ENCODE measurements at places on chromosomes 2 and 18.

DNA sequence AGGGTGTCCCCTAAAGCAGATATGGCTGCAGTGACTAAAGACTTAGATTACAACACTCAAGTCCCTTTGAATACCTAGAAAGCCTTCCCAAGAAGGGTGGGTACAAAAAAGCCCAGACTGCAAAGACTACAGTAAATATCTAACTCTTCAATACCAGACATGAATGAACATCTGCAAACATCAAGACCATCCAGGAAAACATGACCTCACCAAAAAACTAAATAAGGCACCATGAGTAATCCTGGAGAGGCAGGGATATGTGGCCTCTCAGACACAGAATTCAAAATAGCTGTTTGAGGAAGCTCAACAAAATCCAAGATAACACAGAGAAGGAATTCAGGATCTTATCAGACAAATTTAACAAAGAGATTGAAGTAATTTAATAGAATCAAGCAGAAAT, 138.2 kb upstream of the OTOS start:
- DNase-seq: no peak

- DNase-seq: no peak
Measured at GRCh38 chr18:75135158-75135725, 73.7 kb downstream of the PTGR3 start.

GRCh38 chr2:237964578-237965404, 2.0 kb upstream of the UBE2F start:
- no peak for DNase-seq

GRCh38 chr2:19979932-19980331, 10.0 kb downstream of the WDR35 start:
- DNase-seq: no peak

DNA sequence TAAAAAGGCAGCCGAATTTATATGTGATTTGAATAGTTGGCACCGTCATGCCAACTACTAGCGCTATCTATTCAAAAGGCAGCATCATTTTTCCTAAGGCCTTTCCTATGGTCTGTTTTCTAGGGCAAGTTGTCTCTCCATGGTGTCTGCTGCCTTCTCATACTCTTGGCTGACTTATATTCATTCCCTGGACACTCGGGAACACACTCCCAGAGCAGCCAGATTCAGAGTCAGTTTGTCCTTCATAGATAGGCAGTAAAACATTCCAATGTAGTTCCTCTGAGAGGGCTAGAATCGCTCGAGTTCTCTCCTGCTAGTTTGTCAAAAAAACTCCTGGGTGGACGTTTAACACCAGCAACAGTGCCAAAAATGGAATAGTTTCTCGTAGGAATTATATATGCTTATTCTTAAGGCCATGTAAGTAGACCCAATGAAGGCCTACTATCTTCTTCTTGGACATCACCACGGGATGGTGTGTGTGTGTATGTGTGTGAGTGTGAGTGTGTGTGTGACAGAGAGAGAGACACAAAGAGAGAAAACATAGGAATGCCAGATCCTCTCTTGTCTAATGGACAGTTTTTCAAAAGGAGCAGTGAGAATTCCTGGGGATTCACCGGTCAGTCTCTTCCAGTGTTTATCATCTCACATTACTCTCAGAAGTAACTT, 129.3 kb upstream of the CTAGE1 start:
- DNase-seq: no peak

DNA sequence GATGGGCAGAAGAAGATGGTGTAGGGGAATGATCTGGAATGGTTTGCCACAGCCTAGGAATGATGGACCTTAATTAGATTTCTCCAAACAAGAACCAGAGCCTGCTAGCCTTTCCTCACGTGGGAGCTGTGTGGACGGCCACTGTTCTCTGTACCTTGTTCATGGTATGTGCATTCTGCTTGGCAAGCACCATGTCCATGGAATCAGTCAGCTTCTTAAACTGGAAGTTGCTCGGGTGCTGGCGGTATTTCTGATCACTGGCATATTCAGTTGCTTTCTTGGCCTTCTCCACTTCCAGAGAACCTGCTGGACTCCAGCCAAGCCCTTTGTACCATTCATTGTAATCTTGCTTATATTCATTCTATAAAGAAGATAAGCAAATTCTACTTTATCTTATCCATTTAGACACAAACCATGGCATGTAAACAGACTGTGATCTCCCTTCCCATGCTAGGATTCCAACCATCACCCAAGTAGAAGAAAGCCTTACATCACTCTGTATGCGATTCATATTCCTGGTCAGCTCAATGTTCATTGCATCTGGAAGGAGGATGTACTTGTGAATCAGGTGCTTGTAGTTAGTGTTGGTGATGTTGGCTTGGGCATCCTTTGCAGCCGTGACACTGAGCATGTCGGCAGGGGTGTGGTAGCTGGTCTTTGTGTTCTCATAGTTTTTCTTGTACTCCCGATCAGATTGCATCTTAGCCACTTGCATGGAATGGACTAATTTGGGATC, 78.4 kb downstream of the NEB start:
- DNase-seq: no peak

- no peak for DNase-seq
Measured at GRCh38 chr2:195646424-195646823, 10.6 kb upstream of the SLC39A10 start.

GRCh38 chr2:217755027-217755745, 247.6 kb downstream of the TNS1 start:
- no peak for DNase-seq

DNA sequence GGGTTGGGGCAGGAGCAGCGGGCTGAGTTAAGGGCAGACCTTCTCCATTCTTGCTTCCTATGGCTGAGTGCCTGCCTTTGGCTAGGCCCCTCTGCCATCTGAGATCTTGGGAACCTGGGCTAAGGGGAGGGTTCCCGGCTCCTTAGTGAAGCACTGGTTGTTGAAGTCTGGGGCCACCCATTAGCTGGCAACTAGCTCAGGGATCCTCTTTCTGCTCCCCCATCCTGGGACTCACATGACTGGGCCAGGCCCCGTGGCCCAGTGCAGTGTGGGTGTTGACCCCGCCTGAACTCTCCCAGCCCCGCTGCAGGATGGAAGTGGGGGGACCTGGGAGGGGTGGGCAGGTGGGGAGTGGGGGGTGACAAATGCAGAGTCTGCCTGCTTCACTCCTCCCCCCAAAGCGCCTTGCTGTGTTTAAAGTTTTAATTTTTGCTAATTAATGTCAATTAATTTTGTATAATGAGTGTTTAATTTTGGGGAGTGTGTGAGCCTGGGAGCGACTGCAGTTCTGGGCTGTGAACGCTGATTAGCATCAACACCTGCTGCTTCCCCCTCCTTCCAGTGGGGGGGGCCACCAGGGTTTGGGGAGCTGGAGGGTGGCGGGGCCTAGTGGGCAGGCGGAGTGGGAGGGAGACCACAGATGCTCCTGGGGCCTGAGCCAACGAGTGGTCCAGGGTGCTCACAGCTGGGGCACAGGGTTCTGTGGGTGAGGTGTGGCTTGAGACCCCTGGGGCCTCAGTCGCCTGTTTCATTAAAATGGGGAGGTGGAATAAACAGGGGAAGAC, 55.2 kb downstream of the EMX1 start:
- DNase-seq: no peak

- no peak for DNase-seq
Measured at GRCh38 chr2:96325884-96326255, 753 bp downstream of the ITPRIPL1 start.

DNA sequence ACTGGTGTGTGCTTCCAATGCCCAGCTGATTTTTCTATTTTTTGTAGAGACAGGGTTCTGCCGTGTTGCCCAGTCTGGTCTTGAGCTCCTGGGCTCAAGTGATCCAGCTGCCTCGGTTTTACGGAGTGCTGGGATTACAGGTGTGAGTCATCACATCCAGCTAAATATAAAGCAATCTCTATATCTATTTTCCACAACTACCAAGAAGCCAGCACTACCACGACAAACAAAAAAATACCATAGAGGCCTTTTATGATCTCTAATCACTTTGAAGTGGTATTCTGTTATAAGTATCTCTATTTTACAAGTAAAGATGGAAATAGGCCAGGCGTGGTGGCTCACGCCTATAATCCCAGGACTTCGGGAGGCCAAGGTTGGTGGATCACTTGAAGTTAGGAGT, 34.7 kb downstream of the C2orf74 start:
- DNase-seq: no peak

DNA sequence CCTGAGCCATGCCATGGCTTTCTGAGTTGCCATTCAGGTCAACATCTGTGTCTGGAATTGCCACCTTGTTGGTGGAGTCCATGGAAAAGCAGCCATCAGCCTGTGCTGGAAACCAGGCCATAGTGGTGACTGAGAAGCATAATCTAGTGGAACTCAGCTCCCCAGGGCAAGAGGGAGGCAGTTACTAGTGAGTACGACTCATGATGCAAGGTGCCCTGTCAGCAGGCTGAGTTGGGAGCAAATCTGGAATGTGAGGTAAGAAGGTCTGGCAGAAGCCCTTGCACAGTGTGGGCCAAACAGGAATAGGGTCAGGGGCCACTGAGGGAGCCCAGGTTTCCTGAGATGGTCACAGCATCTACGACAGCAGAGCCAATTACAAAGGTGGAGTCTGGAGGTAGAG, 37.1 kb downstream of the SULT1C2 start:
- peak; percentile 30 for DNase-seq

DNA sequence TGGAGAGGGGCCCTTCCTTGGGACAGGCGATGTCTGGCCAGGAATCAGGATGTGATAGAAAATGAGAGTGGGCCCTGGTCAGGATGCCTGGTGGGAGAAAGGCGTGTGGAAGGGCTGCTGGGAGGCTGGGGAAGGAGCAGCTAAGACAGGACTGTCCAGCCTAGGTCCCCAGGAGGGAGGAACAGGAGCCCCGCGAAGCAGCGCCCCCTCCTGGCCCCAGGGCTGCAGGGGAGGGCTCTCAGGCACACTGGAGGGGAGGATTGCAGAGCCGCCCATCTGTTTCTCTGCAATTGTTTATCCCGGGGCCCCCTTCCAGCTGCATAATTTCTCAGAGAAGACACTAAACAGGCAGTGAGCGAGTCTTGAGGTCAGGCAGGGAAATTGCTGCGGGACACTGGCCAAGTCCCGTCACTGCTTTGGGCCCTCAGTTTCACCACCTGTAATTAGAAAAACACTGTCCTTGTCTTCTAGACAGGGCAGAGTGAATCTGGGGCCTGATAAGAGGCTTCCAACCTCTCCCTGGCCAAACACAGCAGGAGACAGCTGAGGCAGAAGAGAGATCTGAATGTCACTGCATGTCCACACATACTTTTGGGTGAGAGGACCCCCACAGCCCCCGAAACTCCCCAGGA, 3.9 kb upstream of the NPPC start:
- no peak for DNase-seq

DNA sequence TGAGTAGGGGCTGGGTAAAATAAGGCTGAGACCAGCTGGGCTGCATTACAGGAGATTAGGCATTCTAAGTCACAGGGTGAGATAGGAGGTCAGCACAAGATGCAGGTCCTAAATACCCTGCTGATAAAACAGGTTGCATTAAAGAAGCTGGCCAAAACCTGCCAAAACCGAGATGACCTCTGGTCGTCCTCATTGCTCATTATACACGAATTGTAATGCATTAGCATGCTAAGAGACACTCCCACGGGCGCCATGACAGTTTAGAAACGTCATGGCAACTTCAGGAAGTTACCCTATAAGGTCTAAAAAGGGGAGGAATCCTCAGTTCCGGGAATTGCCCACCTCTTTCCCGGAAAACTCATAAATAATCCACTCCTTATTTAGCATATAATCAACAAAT, 132.2 kb downstream of the ARL4C start:
- DNase-seq: no peak
